ENCODE measurements at places on chromosomes 4 and X.
A peak's percentile ranks its signal among the peaks of the same experiment; 100 is the strongest.

DNA sequence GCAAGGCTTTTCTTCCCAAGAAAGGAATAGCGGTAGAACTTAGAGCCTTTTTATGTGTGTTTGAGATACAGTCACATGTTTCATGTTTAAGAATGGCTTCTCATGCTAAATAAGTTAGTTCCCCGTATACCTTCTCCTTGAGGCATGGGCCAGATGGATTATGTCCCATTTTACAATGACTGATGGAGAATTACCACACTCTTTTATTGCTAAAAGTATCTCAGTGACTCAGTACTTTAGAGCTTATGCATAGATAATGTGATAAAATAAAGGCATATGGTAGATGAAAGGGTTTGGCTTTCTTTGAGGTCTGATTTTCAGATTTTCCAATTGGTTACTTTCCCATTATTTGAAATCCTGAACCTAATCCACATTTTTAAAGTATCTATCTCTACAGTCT is 121.8 kb upstream of the BMPR1B start:
- peak; percentile 52 for DNase-seq

DNA sequence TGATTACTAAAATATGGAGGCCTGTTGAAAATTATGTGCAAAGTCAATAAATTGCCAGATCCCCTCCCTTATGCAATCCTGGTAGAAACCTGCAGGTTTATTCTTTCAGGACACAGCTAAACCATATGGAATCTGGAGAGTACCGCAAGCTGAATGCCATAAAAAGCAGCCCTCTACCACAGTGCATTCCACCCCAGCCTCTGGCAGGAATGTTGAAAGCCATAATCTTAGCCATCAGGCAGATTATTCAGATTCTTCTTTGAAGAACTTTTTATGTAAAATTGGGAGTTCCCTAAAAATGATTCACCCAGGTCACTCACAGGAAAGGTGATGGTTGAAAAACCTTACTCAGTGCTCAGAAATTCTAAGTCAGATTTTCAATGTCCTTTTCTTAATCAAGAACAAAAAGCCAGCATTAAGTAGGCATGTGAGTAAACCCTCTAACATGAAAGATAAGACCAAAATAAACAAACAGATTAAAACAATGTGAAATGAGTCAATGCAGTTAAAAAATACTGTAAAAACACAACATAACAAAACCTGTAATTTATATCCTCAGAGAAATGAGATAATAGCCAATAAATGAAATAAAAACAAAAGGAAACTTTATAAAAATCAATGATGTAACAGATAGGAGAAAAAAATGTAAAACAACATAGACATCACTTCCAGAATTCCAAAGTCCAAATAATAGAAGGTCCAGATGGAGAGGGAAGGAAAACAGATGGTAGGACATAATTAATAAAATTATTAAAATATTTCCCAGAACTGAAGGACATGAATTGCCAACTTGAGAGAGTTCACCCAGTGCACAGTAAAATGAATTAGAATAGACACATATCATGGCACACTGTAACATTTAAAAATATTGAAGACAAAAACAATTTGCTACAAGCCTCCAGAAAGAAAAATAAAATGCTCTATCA is 226.9 kb downstream of the FSTL5 start:
- DNase-seq: peak; percentile 42

DNA sequence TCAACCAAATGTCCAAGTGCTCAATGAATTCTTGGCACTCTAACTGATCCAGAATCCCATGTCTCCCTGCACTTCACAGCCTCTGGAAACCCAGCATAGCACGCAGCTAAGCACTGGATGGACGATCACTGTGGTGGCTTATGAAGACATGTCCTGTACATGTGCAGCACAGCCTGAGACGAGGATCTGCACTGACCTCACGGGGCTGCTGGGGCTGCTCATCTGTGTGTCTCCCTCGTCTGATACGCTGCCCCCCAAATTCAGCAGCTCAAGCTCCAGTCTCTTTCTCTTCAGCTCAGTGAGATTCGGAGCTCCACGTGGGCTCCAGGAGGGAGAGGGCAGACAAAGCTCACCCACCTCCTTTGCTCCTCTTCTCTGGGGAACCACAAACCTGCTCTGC is 126.9 kb downstream of the CPZ start:
- DNase-seq: no peak

DNA sequence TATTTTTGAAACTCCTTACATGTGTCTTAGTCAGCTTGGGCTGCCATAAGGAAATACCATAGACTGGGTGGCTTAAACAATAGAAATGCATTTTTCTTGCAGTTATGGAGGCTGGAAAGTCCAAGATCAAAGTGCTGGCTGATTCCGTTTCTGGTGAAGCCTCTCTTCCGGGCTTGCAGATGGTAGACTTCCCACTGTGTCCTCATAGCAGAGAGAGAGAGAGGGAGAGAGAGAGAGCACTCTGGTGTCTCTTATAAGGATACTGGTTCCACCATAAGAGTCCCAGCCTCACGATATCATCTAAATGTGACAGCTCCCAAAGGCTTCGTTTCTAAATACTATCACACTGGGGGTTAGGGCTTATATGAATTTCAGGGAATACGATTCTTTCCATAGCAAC is 39.7 kb downstream of the ENPEP start:
- no peak for DNase-seq

DNA sequence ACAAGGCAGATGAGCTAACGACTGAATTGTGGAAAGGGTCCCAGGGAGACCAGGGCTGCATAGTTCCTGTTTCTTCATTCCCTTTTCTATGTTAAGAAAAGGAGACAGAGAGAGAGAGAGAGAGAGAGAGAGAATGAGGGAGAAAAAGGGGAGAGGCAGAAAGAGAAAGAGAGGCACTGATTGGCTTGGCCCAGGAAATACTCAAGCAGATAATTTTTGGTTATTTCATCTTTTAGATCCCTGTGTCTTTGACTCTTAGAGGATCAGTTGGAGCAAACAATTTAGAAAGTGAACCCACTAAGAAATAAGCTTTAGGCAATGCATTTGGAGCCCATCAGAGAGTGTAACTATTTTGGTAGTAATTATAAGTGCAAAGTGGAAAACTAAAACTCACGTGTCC is 103.4 kb downstream of the CEP44 start:
- DNase-seq: no peak

DNA sequence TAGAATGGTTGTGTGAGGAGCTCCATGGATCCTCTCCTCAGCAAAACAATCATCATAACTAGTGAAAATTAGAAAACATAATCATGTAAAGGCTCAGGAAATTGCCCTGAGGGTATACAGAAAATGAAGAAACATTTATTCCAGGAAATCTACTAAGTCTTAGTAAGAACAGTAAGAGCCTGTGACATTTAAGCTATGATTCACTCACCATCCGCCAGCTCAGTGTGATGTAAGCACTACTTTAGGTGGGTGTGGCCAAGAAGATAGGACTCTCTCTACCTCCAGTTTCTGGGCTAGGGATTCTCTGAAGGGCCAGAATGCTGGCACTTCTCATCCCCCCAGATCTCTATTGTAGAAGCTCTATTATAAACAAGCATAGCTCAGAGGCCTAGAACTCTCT is 147.5 kb downstream of the DLG3 start:
- peak; percentile 78 for DNase-seq

GRCh38 chr4:68176500-68176899 is 46.8 kb upstream of the TMPRSS11F start:
- DNase-seq: no peak

GRCh38 chr4:7770224-7771050 is 169.2 kb downstream of the AFAP1 start:
- peak; percentile 42 for DNase-seq

- DNase-seq: peak; percentile 41
These were observed 623.1 kb upstream of the CPEB2 start for GRCh38 chr4:14379183-14379582.

- DNase-seq: no peak
These were observed 466.3 kb downstream of the PPARGC1A start for GRCh38 chr4:23423540-23423939.

- DNase-seq: peak; percentile 13
These were observed 65.7 kb upstream of the ADAD1 start for GRCh38 chr4:122313006-122313646.

DNA sequence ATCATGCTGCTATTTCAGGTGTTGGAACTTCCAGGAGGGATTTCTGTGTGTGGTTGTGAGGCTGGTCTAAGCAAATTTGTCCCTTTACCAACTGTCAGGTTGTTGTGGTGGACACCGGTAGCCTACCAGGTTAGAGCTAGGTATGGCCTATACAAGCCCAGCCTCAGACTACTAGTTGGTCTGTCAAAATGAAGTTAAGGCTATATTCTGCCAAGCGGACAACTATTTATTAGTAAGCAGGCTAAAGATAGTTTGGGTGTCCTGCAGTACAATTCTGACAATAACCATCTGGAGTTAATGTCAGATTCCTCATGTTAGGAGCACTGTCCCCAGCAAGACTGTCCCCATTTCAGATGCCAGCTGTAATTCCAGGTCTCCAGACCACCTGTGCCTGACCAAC is 13.9 kb upstream of the ENPP6 start:
- no peak for DNase-seq

GRCh38 chr4:66097218-66097617 is 426.9 kb upstream of the EPHA5 start:
- no peak for DNase-seq

- no peak for DNase-seq
These were observed 147.4 kb downstream of the IL15 start for GRCh38 chr4:141783770-141784169.

GRCh38 chr4:13891544-13891939 is 264.0 kb upstream of the BOD1L1 start:
- peak; percentile 72 for DNase-seq

GRCh38 chrX:148381603-148382002 is 118.8 kb upstream of the AFF2 start:
- no peak for DNase-seq

GRCh38 chr4:166482758-166483157 is 609.7 kb downstream of the TLL1 start:
- no peak for DNase-seq

DNA sequence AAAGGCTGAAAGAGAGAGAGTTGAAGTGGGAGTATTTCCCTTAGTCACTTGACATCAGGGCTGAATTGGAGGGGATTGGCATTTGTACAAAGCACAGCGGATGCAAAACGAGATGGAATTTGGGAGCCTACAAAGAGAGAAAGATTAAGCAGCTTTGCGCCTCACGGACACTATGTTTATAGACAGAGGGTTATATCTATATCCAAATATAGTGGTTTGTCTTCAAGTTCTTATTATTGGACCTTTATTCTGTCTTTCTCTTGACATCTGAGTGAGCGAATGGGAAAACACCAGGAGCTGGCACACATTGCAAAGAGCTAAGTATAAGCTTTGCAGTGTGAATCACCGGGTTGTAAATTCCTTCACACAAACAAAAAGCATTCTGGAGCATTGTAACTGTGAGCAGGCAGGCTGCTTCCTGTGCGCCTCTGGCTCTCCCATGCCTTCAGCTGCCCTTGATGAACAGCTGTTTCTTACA is 500.2 kb downstream of the STIM2 start:
- DNase-seq: peak; percentile 91

GRCh38 chr4:6888506-6889071 is 21.0 kb upstream of the TBC1D14 start:
- no peak for DNase-seq

GRCh38 chrX:151722241-151722846 is 6.5 kb downstream of the FATE1 start:
- DNase-seq: peak; percentile 17

DNA sequence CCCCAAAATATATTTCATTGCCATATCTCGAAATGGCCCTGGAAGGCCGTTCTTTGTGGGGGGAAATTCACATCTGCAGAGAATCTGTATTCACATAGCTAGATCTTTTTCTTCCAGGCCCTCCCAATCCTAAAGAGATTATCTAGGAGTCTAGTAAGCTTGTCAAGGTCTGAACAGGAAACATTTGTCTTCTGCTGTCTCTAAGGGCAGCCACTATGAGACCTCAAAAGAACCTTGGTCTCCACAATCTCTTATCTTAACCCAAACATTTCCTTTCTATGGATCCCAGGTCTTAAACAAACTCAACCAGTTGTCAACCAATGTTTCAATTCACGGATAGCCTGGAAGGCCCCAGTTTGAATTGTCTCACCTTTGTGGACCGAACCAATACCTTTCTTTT is 45.0 kb downstream of the CRLF2 start:
- no peak for DNase-seq

DNA sequence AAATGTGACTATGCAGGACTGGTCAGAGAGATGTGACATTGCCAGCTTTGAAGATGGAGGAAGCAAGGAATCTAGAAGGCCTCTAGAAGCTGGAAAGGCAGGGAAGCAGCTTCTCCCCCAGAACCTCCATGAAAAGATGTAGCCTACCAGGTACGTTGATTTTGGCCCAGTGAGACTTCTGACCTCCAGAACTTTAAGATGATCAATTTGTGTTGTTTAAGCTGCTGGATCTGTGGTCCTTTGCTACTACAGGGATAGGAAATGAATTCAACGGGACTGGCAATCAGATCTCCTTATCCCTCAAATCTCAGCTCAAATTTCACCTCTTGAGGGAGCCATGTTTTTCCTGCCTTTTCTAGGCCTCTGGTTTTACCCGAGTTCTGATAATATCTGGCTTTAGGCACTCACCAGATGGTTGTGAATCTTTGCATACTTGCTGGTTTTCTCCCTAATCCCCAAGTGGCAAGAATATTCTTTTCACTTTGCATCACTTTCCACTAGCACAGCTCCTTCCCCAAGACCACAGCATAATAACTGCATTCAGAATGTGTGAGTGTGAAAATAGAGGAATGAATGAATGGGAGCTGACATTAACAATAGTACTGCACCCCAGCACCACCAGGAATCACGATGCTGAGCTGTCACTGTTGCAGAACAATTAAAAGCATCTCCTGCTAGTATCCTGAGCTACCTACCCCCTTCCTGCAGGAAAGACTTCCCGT is 25.5 kb upstream of the TMSB4X start:
- DNase-seq: peak; percentile 85

DNA sequence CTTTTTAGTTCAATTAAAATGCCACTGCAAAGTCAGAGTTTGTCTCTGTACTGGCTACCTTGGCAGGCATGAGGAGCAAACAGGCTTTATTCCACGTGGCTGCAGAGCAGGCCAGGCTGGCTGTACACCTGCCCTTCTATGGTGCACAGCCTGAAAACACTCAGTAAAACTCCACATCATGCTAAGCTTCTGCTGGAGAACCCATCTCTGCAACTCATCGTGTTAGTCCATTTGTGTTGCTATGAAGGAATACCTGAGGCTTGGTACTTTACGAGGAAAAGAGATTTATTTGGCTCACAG is 214.4 kb downstream of the SCFD2 start:
- no peak for DNase-seq

DNA sequence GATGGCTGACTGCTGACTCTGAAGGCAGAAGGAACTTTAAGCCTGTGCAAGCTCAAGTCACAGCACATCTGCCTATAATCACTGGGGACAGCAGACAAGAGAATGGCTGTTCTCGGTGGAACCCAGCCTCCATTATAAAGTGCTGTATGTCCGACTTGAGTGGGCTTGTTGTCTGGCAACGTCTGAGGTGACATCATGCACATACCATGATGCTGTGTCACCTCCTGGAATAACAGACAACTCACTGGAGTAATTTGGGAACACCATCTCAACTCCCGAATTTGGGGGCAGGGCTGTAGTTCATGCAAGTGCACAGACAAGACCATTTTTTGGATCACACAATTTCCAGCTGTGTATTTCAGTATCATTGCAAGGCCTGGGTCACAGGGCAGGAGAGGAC is 59.8 kb upstream of the GPM6B start:
- DNase-seq: peak; percentile 74

- DNase-seq: no peak
These were observed 415.0 kb downstream of the CCSER1 start for GRCh38 chr4:90542216-90542615.

All from EH (cell line).